Activated CD4-positive, alpha-beta T cell treated with anti-CD3 and anti-CD28 coated beads, Interleukin-2, amount 10 ng/mL, durations not matched to agents 7 days and 5 days (primary cell): ENCODE measurements at places on chromosomes 6 and 20. TPM values are rescaled to one million over a fixed set of nuclear protein-coding genes. Genes with fewer than 3 reads are reported as not detected.
A peak's percentile ranks its signal among the peaks of the same experiment; 100 is the strongest.

DNA sequence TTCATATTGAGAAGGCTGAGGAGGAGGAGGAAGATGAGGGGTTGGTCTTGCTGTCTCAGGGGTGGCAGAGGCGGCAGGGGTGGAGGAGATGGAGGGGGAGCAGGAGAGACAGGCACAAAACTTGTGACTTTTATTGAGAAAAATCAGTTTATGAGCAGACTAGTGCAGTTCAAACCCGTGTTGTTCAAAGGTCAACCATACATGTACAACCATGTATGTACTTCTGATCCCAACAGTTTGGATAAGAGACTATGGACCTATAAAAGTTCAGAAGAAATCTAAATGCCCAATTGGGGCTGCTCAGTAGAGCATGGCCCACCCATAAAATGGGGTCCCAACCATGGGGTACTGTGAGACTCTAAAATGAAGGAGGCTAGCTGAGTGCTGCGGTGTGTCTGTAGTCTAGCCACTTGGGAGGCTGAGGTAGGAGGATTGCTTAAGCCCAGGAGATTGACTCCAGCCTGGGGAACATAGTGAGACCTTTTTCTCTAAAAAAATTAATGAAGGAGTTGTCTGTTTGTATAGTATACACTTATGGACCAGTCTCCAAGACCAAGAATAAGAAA, 7.6 kb upstream of the SLC22A7 start:
- DNase-seq: no peak

- DNase-seq: no peak
Measured at GRCh38 chr6:26122005-26122388, 34.8 kb downstream of the HFE start.

DNA sequence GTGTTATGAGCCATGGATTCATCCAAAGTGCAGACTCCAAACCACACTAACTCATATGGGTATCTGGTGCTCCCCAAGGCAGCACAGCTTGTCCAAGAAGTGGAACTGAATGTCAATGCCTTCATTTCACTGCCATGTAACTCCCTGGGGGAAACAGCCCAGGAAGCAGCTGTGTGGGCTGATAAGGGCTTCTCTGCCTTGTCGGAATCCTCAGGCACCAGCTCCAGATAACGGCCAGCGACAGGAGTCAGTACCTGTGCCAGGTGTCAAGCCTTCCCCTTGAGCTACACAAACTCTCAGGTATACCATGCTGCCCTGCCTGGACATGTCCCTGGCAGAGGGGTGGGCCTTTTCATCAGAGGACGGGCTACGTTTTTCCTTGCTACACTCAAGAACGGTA, 751.9 kb upstream of the CHD6 start:
- DNase-seq: no peak

DNA sequence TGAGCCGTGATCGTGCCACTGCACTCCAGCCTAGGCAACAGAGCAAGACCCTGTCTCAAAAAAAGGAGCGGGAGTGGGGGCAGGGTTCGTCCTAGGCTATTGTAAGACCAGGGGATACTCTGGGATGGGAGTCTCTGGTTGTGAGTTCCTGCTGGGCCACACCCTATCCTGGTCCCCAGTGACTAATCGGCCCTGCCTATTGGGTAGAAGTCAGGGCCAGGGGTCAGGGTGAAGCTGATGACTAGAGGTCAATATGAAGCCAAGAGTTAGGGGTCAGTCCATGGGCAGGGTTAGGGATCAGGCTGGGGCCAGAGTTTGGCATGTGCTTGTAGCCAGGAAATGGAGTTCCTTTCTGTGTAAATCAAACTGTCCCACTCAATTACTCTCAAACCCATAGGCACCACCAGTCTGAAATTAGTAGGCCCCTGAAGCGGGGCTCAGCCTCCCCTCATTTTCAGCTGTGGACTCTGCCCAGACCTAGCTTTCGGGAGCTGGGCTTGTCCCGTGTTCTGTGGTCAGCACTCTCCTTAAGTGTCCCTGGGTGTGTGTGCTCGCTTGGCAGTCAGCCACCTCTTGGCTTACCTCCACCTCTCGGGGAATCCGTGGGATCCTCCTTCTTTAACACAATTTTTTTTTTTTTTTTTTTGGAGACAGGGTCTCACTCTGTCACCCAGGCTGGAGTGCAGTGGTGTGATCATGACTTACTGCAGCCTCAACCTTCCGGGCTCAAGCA, 1.8 kb downstream of the HSPA12B start:
- DNase-seq: no peak

DNA sequence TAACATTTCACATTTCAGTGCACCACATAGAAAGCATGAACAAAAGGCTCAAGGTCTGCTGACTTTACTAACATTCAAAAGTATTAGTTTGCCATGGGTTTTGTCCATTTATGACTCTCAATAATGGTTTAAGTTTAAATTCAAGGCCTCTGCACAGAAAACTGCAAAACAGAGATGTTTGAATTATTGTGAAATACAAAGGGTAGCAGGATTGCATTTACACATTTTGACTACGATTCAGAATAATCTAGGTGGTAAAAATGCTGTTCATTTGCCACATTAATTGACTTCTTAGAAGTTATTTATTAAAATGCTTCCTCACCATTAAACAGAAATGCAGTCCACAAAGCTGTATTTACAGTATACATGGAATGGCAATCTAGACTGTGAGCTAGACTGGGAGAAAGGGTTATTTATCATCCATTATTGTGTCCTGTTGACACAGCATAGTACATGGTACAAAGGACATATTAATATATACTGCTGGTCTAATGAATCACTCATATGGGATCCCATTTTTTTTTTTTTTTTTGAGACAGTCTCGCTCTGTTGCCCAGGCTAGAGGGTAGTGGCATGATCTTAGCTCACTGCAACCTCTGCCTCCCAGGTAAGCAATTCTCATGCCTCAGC, 18.0 kb downstream of the USP49 start:
- no peak for DNase-seq

DNA sequence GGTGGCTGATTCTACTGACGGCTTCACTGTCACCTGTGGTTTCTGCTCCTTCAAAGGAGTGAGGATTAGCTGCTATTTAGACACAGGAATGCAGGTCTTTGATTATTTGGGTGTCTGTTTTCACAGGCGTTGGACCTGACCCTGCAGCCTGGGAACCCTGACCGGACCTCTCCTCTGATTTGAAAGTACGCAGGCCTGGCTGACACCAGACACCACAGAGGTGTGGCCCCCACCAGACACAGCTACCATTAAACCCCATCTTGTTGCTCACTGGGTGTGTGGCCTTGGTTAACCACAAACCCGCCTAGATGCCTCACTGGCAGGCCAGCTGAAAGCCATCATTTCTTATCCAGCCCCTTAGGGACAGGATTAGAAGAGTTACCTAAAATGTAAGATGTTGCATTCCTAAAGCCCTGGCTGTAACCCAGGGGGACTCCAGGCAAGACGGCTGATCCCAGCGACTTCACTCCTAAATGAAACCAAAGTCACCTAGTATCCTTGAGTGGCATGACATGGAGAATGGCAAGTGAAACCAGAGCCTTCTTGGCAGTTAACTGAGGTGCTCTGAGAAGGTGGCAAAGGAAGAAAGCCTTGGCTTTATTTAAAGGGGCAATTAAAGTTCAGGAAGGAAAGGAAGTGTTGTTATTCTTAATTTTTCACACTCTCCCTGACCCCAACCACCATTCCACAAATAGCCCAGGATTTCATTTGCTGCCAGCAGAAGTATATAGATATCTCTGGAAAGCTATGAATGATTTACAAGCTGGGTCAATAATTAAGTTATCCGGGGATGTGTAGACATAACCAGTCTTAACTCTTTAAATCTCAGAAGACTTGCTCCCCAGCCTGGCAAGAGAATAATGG, 169.9 kb downstream of the QRSL1 start:
- peak; percentile 10 for DNase-seq

DNA sequence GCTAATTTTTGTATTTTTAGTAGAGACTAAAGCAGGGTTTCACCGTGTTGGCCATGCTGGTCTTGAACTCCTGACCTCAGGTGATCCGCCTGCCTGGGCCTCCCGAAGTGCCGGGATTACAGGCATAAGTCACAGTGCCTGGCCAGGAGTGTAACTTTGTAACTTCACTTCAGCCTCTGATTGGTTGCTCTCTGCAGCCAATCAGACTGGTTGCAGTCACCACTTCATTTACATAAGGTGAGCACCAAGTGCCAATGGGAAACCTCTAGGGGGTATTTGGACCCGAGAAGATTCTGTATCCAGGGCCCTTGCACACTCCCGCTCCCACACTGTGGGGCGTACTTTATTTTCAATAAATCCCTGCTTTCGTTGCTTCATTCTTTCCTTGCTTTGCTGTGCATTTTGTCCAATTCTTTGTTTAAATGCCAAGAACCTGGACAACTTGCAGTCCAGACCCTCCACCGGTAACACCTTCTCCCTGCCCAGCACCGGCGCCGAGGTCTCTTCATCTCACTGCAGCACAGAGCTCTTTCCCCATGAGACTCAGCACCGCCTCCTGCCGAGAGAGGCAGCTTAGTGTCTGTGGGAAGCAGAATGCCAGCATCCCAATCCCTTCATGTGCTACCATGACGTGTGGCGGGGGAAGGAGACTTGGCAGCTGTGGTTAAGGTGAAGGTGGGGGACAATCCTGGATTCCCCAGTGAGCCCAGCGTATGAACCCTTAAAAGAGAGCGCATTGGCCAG, 14.0 kb upstream of the MRGBP start:
- no peak for DNase-seq

GRCh38 chr20:51096582-51097267, 73.8 kb upstream of the KCNG1 start:
- DNase-seq: no peak

DNA sequence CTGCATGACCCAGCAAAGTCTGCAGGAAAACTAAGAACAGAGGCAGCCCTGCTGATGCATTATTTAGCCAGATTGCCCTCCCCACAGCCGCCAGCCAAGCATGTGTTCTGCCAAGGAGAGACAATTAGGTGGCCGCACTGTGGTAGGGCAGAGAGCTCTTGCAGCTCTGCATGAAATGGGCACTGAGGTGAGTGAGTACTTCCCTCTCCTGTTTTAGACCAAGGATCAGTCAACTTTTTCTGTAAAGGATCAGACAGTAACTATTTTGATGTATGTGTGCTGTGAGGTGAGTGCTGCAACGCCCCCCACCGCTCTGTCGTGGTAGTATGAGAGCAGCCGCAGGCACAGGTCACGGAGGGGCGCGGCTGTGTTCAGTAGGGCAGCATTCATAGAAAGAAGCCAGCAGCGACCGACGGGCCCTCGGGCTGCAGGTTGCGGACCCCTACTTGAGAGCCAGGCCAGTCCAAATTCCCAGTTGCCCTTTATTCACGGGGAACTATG, 23.8 kb upstream of the FAM50B start:
- no peak for DNase-seq

GRCh38 chr20:46164254-46164653, 46.1 kb downstream of the CD40 start:
- no peak for DNase-seq

DNA sequence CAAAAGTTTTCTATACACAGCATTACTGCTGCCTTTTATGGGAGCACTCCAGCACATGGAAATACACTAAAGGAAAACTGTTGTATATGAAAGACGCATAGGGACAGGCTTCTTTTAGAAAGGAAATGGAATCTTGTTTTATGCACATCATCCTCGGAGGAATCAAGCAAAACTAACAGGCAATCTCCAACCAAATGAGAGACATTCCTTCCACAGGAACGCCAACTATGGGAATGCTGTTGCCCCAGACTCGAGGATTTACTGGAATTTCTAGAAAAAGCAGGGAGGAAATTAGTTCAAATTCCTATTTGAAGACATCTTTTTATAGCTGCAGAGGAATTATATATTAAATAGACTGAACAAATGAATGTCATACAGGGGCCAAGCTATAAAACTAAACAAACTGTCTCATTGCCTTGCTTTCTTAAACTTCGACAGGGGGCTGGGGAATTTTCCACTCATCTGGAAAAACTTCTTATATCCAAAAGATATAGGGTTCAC, 52.2 kb downstream of the LYRM4 start:
- no peak for DNase-seq

DNA sequence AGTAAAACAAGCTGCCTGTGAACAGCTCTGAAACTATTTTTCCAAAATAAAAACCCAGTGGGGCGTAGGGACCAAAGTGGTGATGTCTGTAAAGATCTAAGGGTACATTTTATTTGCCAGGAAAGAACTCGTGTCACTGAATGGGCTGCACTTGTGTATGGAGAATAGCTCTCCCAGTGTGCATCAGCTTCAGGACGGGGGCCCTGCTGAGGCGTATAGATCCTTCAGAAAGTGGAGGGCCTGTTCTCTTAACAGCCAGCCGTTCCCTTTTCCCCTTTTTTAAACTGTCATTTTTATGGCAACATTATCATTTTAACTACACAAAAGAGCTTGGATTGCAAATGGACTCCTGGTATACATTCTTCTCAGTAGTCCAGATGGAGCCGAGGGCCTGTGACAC, 137.3 kb downstream of the TMEM242 start:
- DNase-seq: no peak

DNA sequence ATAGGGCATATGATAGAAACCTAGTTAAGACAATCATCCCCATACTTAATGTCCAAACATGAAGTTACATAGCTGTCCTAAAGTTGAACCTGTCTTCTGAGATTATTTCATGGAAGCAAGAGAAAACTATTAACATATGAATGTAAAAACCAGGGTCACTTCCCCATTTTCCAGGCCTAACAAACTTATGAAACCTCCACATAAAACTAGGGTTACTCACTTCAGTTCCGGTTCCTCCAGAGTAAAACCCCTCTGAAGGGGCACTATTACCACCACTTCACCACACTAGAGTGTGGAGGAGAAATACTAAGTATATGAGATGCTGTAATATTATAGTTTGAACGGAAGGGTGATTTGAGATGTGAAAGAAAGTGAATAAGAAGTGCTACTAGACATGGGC, 14.9 kb downstream of the PRKN start:
- DNase-seq: no peak

- DNase-seq: no peak
Measured at GRCh38 chr20:57091748-57092111, 174.7 kb downstream of the BMP7 start.

GRCh38 chr6:42530296-42530695, 33.5 kb upstream of the UBR2 start:
- no peak for DNase-seq

GRCh38 chr20:48562586-48563116, 265.1 kb downstream of the PREX1 start:
- no peak for DNase-seq

GRCh38 chr6:54665278-54665677, 181.3 kb upstream of the FAM83B start:
- DNase-seq: no peak

Gene GPX5
- total RNA-seq: not detected

Gene TUBB2B
- not detected for total RNA-seq

Gene DYNLT1
- 102 TPM for total RNA-seq

Gene GSTA2
- total RNA-seq: not detected

Gene SLC17A3
- 0.62 TPM for total RNA-seq

Gene OXT
- not detected for total RNA-seq
